Colonic mucosa (tissue), 4 donors: ENCODE measurements at places on chromosomes 12 and 14.

- DNase-seq: no peak
- H3K27ac ChIP-seq: no peak overlapping the region
- no peak overlapping the region for H3K4me3 ChIP-seq
- no peaks in the 10 kb centered on the region for H3K36me3 ChIP-seq
These were observed 357.5 kb downstream of the FSCB start for GRCh38 chr14:44149597-44149996.

- no peaks in the 10 kb centered on the region for H3K27me3 ChIP-seq
- H3K4me3 ChIP-seq: no peak overlapping the region
- H3K36me3 ChIP-seq: peaks cover 14% of the 10 kb centered on the region
These were observed 27.4 kb upstream of the PAPLN start for GRCh38 chr14:73209953-73210352.

DNA sequence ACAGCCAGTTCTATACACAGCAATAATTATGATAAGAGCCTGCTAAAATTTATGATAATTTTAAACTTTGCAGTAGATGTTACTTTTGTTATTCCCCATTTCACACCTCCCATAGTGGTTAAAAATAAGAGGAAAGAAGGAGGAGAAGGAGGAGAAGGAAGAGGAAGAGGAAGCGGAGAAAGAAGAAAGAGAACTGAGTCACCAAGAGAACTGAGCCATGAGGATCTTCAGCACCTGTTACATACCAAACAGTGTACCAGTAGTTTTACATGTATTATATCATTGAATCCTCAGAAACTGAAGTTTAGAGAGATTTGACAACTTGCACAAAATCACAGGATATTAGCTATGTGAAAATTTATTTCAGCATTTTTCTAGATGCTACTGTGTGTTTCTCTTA, 3.9 kb downstream of the CD163 start:
- no peaks in the 10 kb centered on the region for H3K4me1 ChIP-seq
- H3K4me3 ChIP-seq: no peak overlapping the region
- no peak overlapping the region for H3K27ac ChIP-seq
- no peaks in the 10 kb centered on the region for H3K27me3 ChIP-seq

DNA sequence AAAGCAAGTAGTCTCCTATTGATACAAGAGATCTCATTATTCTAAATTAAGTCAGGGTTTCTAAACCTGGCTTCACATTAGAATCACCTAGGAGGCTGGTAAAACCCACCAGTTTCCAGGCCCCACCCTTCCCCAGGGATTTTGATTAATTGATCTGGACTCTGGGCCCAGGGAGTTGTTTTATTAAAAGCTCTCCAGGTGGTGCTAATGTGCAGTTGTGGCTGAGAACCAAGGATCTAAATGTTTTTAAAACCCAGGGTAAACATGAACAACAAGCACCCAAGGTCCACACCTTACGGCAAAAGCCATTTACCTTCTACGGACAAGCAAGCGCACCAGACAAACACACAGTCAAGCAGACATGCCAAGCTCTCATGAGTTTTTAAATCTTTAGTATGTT, 73.9 kb downstream of the SLC2A13 start:
- no peak for DNase-seq
- H3K36me3 ChIP-seq: no peaks in the 10 kb centered on the region
- H3K27me3 ChIP-seq: no peaks in the 10 kb centered on the region
- H3K4me3 ChIP-seq: no peak overlapping the region

DNA sequence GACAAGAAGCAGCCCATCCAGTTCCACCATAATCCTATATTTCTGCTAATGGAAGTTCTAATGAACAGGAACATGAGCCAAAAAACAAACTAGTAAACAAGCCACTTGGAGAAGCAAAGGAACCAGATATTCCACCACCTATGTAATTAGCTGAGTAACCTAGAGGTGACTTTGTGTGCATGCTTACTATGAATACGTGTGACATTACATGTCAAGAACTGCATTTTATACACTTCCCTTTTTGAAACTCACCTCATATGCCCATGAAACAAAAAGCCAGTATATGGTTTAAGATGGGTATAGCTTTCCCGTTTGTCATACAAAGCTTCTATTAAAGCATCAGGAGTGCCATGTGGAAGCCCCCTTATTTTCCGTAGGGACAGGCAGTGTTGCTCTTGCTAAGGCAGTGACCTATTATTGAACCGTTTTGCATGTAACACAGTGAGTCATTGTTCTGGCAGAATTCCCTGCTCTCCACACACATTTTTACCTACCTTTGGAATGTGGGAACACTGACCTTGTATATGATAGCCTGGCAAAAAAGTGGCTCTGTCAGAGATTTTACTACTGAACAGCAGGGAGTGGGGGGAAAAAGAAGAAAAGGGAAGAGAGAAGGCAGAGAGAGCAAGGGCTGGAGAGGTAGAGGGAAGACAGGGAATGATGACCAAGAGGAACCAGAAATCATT, 34.8 kb upstream of the FRMD6 start:
- H3K4me1 ChIP-seq: no peaks in the 10 kb centered on the region
- DNase-seq: no peak
- H3K36me3 ChIP-seq: no peaks in the 10 kb centered on the region

DNA sequence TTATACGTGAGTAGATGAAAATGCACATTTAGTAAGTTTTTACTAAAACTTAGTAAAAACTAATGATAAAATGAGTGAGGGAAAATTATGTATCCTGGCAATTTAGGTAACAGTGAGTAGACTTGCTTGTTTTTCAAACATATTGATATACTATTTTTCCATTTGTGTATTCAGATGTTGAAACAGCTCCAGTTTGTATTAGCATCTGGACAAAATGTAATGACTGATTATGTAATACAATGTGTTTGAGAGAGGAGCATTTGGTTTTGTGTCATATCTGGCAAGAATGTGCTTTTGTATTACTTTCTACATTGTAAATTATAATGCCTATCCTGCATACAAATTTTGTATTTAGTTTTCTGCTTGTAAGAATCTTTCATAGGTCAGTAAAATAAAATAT, 5.6 kb downstream of the CNOT2 start:
- no peak for DNase-seq
- no peaks in the 10 kb centered on the region for H3K36me3 ChIP-seq
- peaks cover 9% of the 10 kb centered on the region for H3K4me1 ChIP-seq
- no peaks in the 10 kb centered on the region for H3K27me3 ChIP-seq
- no peak overlapping the region for H3K4me3 ChIP-seq
